ENCODE measurements at places on chromosomes 2 and 18. TPM values are rescaled to one million over a fixed set of nuclear protein-coding genes. Genes with fewer than 3 reads are reported as not detected.

- no peak for DNase-seq
These were observed 343.1 kb upstream of the SLC39A10 start for GRCh38 chr2:195313962-195314361.

DNA sequence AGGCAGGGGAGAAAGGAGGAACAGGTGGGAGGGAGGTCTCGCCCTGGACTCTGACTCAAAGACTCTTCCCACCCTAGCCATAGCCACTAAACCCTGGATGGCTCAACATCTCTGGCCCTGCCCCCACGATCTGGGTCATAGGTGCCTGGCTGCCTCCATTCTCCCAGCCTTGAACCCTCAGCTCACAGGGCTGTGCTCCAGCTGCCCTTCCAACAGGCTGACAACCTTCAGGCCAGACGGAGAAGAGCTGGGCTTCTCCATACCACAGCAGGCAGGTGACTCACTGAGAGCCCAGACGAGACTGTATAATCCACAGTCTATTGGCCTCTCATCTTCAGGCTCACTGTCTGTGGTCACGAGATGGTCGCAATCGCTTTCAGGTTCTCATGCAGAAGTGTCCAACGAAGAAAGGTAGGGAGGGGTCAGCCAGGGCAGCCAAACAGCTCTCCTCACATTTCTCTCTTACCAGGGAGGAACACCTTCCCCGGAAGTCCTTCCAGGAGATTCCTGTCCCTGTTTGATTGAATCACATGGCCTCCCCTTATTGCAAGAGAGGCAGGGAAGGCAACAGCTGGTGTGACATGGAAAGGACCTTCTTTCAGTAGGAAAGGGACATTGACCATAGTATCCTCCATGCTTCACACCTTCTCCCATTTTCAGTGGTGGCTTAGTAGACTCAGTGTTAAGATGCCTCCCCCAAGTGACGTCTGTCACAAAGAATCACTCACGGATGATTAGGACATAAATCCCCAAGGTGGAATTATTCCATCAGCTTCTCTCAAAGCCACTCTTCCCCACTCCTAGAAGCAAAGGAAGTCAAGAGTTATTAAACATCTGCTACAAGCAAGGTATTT is 100.1 kb downstream of the MRO start:
- DNase-seq, result no peak

GPR75 gene
- total RNA-seq, result 2.5 TPM

MRPL33 gene
- total RNA-seq, result 50.1 TPM

FAM237A gene
- not detected for total RNA-seq
